ENCODE measurements at places on chromosomes 3 and 15.

DNA sequence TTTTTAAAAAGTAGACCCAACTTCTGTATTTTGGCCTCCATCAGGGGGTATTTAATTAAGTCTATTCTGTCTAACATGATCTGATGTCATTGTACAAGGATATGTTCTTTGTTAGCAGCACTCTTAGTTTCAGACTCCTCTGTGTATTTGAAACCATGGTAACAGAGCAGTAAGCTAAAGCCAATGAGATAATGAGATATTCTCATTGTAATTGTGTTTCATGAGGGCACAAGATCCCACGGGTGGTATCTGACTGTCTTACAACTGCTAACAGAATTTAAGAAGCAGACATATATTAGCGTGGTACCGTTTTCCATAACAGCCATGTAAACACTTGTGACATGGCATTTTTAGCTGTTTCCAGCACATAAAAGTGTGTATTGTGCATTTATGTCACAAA is 251.2 kb upstream of the VEPH1 start:
- no peak for DNase-seq

DNA sequence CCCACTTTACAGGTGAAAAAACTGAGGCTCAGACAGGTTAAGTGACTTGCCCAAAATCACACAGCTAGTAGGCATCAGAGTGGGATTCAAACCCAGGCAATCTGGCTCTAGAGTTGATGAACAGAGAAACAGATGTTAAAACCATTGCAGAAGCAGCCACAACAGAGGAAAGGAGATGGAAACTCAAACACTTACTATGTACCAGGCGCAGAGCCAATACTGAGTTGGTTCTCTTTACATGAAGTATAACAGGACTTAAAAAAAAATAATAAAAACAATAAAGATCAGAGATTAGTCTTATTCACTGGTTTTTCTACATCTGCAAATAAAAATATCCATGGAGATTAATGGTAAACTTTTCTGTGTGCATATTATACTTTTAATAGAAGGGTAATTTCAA is 84.9 kb upstream of the SPATA12 start:
- DNase-seq: no peak

DNA sequence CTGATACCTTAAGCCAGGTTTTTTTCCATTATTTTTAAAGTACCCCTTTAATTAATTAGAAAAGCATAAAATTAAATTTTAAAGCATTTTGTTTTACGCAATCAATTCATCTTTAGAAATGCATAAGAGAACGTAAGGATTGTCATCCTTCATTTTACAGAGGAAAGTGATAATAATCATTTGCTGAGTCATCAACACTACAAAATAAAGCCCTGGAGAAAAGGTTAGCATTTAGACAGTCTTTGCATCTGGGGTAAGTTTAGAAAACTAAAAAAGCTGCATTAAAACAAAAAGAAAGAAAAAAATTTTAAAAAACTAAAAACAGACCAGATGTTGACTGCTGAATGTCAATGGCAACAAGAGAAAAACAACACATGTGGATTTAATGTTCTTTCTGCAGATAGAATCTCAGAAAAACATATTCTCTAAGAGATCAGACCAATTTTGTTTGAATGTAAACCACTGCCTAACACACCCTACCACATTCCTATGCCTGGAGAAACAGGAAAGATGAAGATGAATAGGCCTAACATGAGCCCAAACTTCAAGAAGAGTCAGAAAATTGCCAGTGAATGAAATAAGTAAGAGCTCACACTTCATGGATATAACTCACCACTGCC is 59.9 kb downstream of the SUCNR1 start:
- DNase-seq: no peak

- DNase-seq: no peak
These were observed 110.8 kb downstream of the TBC1D2B start for GRCh38 chr15:77966540-77967234.

GRCh38 chr3:13556917-13557316 is 8.0 kb downstream of the FBLN2 start:
- DNase-seq: no peak

- DNase-seq: no peak
These were observed 24.3 kb downstream of the ZDHHC19 start for GRCh38 chr3:196186651-196187573.

DNA sequence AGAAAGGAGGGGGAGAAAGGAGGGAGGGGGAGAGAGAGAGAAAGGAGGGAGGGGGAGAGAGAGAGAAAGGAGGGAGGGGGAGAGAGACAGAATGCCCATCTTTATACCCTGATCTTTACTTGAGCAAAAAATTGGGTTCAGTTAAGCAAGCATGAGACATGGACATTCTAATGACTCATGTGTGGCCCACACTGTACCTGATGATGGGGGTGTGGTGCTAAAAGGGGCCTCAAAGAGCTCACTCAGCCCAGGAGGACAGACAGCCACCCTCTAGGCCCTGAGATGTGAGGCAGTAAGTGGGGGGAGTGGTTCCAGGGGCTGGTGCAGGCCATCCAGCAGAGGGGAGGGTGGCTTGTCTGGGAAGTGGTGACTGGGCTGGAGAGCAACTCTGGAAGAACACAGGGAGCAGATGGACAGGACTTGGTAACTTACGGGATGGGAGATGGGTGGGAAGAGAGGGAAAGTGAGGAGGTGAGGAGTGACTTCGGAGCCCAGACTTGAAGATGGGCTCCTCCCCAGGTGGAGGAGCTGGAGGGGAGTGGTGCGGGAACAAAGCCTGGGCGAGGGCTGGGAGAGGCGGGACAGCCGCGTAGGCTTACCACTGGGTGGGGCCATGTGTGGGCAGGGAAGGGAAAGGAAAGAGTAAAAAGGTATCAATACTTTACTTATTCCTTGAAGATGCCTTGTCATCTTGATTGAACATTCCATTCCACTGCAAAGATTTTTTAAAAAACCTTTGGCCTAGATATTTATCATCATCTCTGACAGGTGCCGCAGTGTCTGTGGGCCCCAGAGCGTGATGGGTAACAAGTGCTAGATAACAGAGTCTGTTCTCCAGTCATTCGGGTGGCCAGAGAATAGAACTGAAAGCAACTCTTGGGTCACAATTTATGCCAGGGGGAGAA is 32.3 kb downstream of the TSPAN3 start:
- DNase-seq: no peak

- DNase-seq: no peak
These were observed 41.4 kb upstream of the FLNB start for GRCh38 chr3:57966829-57967228.

GRCh38 chr3:15497964-15498363 is 23.5 kb downstream of the COLQ start:
- no peak for DNase-seq

DNA sequence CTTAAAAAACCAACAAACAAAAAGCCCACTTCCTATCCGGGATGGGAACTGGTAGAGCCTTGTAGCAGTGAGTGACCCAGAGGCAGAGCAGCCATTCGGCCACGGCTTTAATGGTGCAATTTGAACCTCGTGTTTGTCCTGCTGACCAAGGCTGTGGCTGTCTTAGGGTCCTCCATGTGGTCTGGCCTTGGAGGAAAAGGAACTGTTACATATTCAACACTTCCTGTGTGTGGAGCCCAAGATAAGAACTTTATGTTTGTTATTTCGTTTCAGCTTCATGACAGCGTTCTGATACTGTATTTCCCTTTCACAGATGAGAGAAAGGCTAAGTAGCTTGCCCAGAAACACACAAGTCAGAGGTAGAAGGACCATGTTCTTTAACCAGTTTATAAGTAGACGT is 269.8 kb downstream of the SV2B start:
- DNase-seq: no peak

- DNase-seq: no peak
These were observed 32.7 kb downstream of the MME start for GRCh38 chr3:155112661-155113389.

- DNase-seq: no peak
These were observed 317.8 kb upstream of the SLITRK3 start for GRCh38 chr3:165513715-165514701.

GRCh38 chr3:87053553-87053952 is 62.6 kb upstream of the VGLL3 start:
- DNase-seq: no peak

DNA sequence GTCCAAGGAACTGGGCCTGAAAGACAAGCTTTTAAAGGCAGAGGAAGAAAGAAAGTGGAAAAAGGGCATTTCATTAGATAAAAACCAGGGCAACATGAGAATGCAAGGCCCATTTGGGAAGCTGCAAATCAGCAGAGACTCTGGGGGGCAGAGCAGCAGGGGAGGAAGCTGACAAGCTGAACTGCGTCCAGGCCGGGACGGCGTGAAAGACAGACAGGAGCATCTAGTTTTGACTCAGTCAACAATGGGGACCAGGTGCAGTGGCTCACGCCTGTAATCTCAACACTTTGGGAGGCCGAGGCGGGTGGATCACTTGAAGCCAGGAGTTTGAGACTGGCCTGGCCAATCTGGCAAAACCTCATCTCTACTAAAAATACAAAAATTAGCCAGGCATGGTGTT is 69.9 kb downstream of the CDC25A start:
- no peak for DNase-seq

DNA sequence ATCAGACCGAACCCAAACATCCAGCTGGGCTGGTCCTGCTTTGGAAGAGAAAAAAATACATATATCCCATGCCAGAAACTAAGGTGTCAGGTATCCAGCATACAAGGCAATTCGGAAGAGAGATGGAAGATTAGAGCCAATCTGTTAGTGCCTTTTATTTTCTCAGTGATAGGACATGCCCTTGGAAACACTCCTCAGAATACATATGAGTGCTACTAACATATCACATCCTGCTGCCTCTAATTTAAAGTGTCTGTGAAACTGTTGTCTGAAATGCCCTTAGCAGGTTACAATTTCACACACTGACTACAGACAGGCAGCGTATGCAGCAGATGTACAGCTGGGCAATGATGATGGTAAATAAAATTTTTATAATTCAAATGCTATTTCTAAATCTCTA is 78.9 kb downstream of the RBPMS2 start:
- DNase-seq: no peak

- DNase-seq: no peak
These were observed 26.3 kb upstream of the PRR23E start for GRCh38 chr3:127166501-127167065.

DNA sequence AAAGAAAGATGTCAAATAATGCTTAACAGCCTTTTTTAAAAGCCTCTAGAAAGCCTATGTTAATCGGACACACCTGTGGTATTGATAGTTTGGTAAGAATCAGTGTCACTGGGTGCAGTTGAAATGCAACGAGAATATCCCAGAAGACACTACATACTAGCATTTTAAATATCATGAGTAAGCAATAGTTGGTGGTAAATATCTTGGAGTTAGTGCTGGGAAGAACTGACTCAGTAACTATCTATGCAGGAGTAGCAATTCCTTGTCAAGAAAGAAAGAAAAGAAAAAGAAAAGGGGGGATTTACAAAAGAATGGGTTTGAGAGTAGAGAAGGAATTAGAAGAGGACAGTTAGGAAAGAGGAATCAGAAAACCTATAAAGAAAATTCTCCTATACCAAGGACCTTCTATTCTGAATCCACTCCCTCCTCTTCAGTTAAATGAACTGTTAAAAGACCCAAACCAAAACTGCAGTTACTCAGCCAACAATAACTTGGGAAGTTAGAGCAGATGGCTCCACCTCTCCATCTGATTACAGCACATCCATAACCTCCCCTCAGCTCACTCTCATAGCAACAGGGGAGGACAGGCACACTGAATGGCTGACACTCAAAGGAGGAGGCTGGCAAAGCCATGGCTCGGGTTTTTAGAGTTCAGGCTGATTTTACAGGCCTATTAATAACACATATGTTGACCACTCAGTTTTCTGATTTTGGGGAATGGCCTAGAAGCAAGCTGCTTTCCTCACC is 207.6 kb upstream of the MDFIC2 start:
- DNase-seq: no peak

GRCh38 chr15:64521726-64522164 is 61.4 kb downstream of the ZNF609 start:
- DNase-seq: no peak

- DNase-seq: no peak
These were observed 154.1 kb downstream of the NUP210 start for GRCh38 chr3:13266005-13266404.

DNA sequence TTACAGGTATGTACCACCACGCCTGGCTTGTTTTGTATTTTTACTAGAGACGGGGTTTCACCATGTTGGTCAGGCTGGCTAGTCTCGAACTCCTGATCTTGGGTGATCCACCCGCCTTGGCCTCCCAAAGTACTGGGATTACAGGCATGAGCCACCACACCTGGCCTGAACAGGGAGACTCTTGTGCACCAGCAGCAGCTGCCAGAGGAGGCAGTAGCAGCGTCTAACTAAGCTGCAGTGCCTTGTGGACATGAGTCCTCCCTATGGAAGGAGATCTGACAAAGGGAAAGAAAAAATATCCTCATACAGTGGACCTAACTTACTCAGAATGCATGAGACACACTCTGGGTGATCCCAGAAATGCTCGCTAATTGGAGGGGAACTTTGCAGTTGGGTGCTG is 36.8 kb upstream of the NEO1 start:
- no peak for DNase-seq

DNA sequence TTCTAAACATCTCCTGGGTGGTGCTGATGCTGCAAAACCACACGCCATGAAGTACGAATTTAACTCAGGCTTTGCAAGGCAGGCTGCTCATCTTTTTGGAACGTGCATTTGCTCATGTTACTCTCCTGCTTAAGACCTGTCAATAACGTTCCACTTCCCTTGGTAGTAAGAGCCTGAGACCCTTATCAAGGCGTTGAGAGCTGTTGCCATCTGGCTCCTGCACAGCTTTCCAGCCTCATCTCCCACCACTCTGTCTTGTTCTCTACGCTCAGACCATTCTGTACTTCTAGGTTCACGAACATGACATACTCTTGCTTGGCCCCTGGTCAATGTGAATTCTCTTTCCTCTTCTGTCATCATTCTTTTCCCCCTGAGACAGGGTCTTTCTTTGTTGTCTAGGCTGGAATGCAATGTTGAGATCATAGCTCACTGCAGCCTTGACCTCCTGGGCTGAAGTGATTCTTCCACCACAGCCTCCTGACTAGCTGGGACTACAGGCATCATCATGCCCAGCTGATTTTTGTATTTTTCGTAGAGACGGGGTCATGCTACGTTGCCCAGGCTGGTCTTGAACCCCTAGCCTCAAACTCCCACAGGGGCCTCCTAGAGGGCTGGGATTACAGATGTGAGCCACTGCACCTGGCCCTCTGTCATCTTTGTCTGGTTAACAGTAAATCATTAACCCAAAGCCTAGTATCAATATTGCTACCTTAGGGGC is 202.8 kb downstream of the CADPS start:
- DNase-seq: no peak

GRCh38 chr15:56759450-56759845 is 26.1 kb upstream of the ZNF280D start:
- DNase-seq: no peak

- DNase-seq: no peak
These were observed 72.5 kb upstream of the ADAMTS9 start for GRCh38 chr3:64760258-64760657.

GRCh38 chr3:12954891-12955650 is 113.7 kb upstream of the RPL32 start:
- no peak for DNase-seq

GRCh38 chr3:151964743-151965142 is 91.3 kb downstream of the SUCNR1 start:
- no peak for DNase-seq

DNA sequence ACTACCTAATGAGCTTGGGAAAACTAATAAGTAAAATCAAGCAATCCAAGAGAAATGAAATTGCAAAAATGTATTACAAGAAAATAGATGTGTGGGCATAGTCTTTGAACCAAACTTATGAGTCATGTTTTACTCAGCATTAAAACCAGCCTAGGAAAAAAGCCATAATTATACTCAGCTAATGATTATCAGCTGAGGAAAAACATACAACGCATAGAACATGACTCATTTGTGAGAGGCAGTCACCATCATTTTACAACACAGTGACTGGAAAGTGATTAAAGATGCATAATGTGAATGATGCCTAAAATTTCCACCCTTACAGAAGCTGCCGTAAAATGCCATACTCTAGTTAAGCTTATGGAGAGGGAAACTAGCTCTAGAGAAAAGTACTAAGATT is 238.0 kb upstream of the EOMES start:
- no peak for DNase-seq
